ENCODE measurements at places on chromosomes 16 and 17. TPM values are rescaled to one million over a fixed set of nuclear protein-coding genes. Genes with fewer than 3 reads are reported as not detected.

GRCh38 chr17:57913575-57914272 is 41.5 kb downstream of the CUEDC1 start:
- no peak for DNase-seq

- no peak for DNase-seq
Observed at GRCh38 chr16:78516006-78516736, 416.7 kb downstream of the WWOX start.

DNA sequence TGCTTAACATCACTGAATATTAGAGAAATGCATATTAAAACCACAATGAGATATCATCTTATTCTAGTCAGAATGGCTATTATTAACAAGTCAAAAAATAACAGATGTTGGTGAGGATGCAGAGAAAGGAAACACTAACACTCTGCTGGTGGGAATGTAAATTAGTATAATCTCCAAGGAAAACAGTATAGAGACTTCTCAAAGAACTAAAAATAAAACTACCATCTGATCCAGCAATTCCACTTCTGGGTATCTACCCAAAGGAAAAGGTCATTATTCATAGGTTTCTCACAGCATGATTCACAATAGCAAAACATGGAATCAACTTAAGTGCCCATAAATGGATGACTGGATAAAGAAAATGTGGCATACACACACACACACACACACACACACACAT is 166.4 kb downstream of the CEP112 start:
- no peak for DNase-seq

GRCh38 chr16:89341279-89341678 is 123.8 kb downstream of the ZNF778 start:
- no peak for DNase-seq

Gene ALDH3A1
- 1.6 TPM for total RNA-seq
